ENCODE measurements at places on chromosomes 6 and 20.
A peak's percentile ranks its signal among the peaks of the same experiment; 100 is the strongest.

GRCh38 chr6:26543953-26544352, 5.8 kb downstream of the HMGN4 start:
- no peak for DNase-seq

GRCh38 chr6:142605922-142606485, 304.2 kb downstream of the ADGRG6 start:
- no peak for DNase-seq

GRCh38 chr6:35311390-35312075, 13.9 kb downstream of the DEF6 start:
- peak; percentile 75 for DNase-seq

GRCh38 chr6:107655245-107655644, 165.3 kb downstream of the SOBP start:
- DNase-seq = no peak

- no peak for DNase-seq
These were observed 16.1 kb downstream of the UFL1 start for GRCh38 chr6:96537726-96538125.

GRCh38 chr6:33314943-33315792, 1.3 kb upstream of the TAPBP start:
- DNase-seq = peak; percentile 18

DNA sequence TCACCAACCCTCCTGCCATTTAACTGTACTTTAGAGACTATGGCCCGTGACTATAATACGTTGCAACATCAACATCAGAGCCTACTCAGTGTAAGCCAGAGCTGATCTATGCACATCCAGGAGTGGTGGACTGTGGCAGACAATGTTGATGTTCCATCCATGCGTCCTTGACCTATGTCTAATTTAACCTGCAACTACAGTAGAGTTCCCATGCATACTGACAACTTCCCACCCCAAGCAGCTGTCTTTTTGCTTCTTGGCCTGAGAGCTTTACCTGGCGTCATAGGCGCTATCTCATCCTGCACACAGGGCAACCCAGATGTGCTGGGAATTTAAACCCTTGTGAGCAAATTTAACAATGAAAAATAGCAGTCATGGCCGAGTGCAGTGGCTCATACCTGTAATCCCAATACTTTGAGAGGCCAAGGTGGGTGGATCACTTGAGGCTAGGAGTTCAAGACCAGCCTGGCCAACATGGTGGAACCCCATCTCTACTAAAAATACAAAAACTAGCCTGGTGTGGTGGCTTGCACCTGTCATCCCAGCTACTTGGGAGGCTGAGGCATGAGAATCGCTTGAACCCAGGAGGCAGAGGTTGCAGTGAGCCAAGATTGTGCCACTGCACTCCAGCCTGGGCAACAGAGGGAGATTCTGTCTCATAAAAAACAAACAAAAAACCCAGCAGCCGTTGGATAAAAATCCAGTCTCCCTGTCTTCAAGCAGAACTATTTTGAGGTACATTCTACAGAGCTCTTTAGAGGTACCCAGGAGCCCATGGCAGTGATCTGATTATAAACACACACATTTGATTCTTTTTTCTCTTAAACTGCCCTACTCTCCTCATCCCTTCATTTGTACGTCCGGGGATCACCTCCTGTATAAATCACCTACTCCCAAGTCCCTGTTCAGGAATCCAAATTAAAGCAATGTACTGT, 22.0 kb downstream of the PERP start:
- no peak for DNase-seq

Measured in CD4-positive, alpha-beta T cell treated with Interleukin-4 for 4 hours (primary cell).